A549 treated with AZD2906 at 1 μM for 4 hours (cell line): ENCODE measurements at places on chromosomes 1 and 21. TPM values are rescaled to one million over a fixed set of nuclear protein-coding genes. Genes with fewer than 3 reads are reported as not detected.

Gene AMY1C
- total RNA-seq = not detected in 5 replicates

Gene OR2L13
- total RNA-seq = not detected in 5 replicates

Gene PTPRF
- total RNA-seq = 77.2 to 91.6 TPM (median 89.1 TPM) in 5 replicates

Gene GBP4
- total RNA-seq = 0.02 to 0.09 TPM in 2 of 5 replicates, not detected in the others

Gene KCNC4
- total RNA-seq = 2.8 to 4.3 TPM (median 3.8 TPM) in 5 replicates

Gene POTED
- total RNA-seq = not detected in 5 replicates

Gene TP73
- 0.72 to 0.90 TPM (median 0.78 TPM) in 5 replicates for total RNA-seq

Gene LAX1
- 0.11 TPM in 1 of 5 replicates, not detected in the others for total RNA-seq

Gene SOX13
- total RNA-seq = 19.7 to 24.6 TPM (median 23.9 TPM) in 5 replicates

Gene MYCL
- 0.82 to 1.6 TPM (median 1.2 TPM) in 5 replicates for total RNA-seq

Gene GJB3
- total RNA-seq = 10.4 to 19.8 TPM (median 16.5 TPM) in 5 replicates

Gene HUNK
- total RNA-seq = 1.2 to 1.4 TPM (median 1.3 TPM) in 5 replicates

Gene ST6GALNAC5
- 0.09 to 0.22 TPM (median 0.11 TPM) in 5 replicates for total RNA-seq

Gene ANKRD65
- total RNA-seq = 0.03 to 0.10 TPM (median 0.07 TPM) in 3 of 5 replicates, not detected in the others

Gene SPATA45
- total RNA-seq = not detected in 5 replicates

Gene PLA2G2F
- total RNA-seq = not detected in 5 replicates

Gene MANEAL
- total RNA-seq = 21.2 to 26.5 TPM (median 25.0 TPM) in 5 replicates

Gene IL20
- 0.10 TPM in 1 of 5 replicates, not detected in the others for total RNA-seq

Gene LCE1F
- not detected in 5 replicates for total RNA-seq

Gene SERPINC1
- 0.07 to 0.14 TPM (median 0.07 TPM) in 3 of 5 replicates, not detected in the others for total RNA-seq

Gene LYPD8
- 0.07 to 0.22 TPM (median 0.10 TPM) in 5 replicates for total RNA-seq

Gene SLC26A9
- total RNA-seq = 0.08 to 0.16 TPM (median 0.14 TPM) in 5 replicates

Gene TSPAN2
- total RNA-seq = 0.68 to 1.3 TPM (median 0.86 TPM) in 5 replicates

Gene OR2T35
- not detected in 5 replicates for total RNA-seq

Gene TMPRSS2
- 0.07 to 0.19 TPM (median 0.12 TPM) in 5 replicates for total RNA-seq

Gene TUT4
- 32.1 to 41.3 TPM (median 34.6 TPM) in 5 replicates for total RNA-seq

Gene TMEM269
- 0.05 to 0.22 TPM (median 0.10 TPM) in 5 replicates for total RNA-seq

Gene NBPF10
- total RNA-seq = 0.92 to 1.3 TPM (median 1.2 TPM) in 5 replicates

Gene SPRR2G
- not detected in 5 replicates for total RNA-seq

Gene KAZN
- total RNA-seq = 3.0 to 4.0 TPM (median 3.4 TPM) in 5 replicates

Gene SDE2
- 6.0 to 11.6 TPM (median 7.0 TPM) in 5 replicates for total RNA-seq

Gene FMOD
- 0.05 to 0.19 TPM in 2 of 5 replicates, not detected in the others for total RNA-seq

Gene TRIM58
- total RNA-seq = not detected in 5 replicates

Gene RHD
- total RNA-seq = not detected in 5 replicates

Gene GJA9
- total RNA-seq = 0.03 TPM in 1 of 5 replicates, not detected in the others

Gene ATP1A2
- 0.08 to 0.19 TPM (median 0.15 TPM) in 5 replicates for total RNA-seq

Gene CAMK1G
- 0.22 to 0.60 TPM (median 0.35 TPM) in 5 replicates for total RNA-seq

Gene LEMD1
- 0.15 TPM in 1 of 5 replicates, not detected in the others for total RNA-seq

Gene OVAAL
- 0.08 to 0.17 TPM (median 0.14 TPM) in 4 of 5 replicates, not detected in the other for total RNA-seq

Gene RNU1-2
- 4.0 to 44.9 TPM (median 4.2 TPM) in 4 of 5 replicates, not detected in the other for total RNA-seq

Gene ADORA1
- 0.51 to 0.61 TPM (median 0.56 TPM) in 5 replicates for total RNA-seq

Gene NFASC
- 0.96 to 1.4 TPM (median 1.1 TPM) in 5 replicates for total RNA-seq

Gene PSMB2
- total RNA-seq = 78.3 to 110 TPM (median 99.4 TPM) in 5 replicates

Gene KPRP
- total RNA-seq = not detected in 5 replicates

Gene SAMD11
- 14.0 to 25.0 TPM (median 23.6 TPM) in 5 replicates for total RNA-seq

Gene NUP210L
- not detected in 5 replicates for total RNA-seq

Gene BRINP3
- total RNA-seq = not detected in 5 replicates

Gene CFH
- total RNA-seq = 3.7 to 4.8 TPM (median 4.2 TPM) in 5 replicates

Gene OR6K3
- total RNA-seq = not detected in 5 replicates
